ENCODE measurements at places on chromosomes 13 and 19. TPM values are rescaled to one million over a fixed set of nuclear protein-coding genes. Genes with fewer than 3 reads are reported as not detected.

DNA sequence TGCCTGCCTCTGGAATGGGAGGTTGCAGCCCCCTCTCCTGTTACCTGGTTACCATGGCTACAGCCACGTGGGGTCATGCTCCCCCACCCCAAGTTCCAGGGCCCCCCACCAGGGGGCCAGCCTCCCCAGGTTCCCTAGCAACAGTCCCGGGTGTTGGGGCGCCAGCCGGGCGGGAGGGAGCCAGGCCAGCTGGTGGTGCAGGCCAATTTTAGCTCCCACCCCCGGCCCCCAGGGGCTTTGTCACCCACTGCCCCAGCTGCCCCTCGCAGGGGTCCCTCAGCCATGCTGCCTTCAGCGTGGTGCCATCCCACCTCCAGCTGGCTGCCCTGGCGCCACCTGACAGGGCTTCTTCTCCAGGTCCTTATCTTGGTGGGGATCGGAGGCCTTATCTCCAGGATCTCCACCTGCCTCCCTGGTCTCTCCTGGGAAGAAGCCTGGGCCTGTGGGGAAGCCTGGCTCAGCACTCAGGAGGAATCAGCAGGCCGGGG is 3.0 kb downstream of the MARK4 start:
- no peak for DNase-seq

GRCh38 chr13:21149568-21149967 is 26.8 kb downstream of the SKA3 start:
- DNase-seq, result no peak

DNA sequence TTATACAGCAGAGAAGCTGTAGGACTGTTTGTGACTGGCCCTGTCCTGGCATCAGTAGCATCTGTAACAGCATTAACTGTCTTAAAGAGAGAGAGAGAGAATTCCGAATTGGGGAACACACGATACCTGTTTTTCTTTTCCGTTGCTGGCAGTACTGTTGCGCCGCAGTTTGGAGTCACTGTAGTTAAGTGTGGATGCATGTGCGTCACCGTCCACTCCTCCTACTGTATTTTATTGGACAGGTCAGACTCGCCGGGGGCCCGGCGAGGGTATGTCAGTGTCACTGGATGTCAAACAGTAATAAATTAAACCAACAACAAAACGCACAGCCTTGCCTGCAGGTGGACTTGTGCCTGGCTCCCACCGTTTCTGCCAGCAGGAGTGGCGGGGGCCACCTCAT is 27.3 kb upstream of the LDLR start:
- DNase-seq, result no peak

The FBL gene
- total RNA-seq, result 103 TPM

DNA sequence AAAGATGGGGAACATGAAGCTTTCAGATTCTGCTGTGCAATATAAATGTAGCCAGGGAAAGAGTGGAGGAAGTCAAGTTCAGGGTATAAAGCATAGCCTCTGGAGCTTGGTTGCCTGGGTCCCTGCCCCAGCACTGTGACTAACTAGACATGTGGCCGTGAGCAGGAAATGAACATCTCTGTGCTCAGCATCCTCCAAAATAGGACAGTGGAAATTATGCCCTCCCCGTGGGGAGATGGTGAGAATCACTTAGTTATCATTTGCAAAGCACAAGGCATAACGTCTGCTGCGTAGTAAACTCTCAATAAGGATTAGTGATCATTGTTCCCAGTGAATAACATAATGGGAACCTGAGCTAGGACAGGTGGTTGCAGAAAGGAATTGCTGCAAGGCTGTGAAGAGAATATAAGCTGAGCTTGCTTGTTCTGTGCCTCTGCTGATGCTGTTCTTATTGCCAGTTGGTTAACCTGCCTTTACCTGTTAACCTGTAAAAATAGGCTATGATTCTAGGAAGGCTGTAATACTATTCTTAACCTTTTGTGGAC is 441.0 kb downstream of the COG6 start:
- no peak for DNase-seq

- no peak for DNase-seq
Measured at GRCh38 chr19:1817553-1818179, 5.6 kb upstream of the ATP8B3 start.

- no peak for DNase-seq
Measured at GRCh38 chr19:33727331-33727998, 69.2 kb upstream of the KCTD15 start.

GRCh38 chr19:10005632-10006334 is 4.5 kb downstream of the COL5A3 start:
- no peak for DNase-seq

The MIR17HG gene
- 2.7 TPM for total RNA-seq

The ADGRE2 gene
- total RNA-seq, result 8.3 TPM

DNA sequence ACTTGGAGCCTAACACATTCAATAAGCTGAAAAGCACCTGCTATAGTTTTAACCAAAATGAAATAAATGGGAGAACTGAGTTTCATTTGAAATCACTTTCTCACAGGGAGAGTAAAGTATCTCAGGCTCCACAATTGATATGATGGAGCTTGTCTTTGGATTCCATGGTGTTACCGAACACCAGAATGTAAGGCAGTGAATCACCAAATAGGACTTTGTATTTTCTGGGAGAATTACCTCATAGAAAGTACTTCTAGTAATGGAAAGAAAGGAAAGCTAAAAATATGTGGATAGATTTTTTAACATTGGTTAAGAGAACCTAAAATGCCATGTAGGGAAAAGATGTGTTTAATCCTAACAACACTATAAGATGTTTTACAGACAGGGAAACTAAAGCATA is 123.6 kb downstream of the NALCN start:
- no peak for DNase-seq

DNA sequence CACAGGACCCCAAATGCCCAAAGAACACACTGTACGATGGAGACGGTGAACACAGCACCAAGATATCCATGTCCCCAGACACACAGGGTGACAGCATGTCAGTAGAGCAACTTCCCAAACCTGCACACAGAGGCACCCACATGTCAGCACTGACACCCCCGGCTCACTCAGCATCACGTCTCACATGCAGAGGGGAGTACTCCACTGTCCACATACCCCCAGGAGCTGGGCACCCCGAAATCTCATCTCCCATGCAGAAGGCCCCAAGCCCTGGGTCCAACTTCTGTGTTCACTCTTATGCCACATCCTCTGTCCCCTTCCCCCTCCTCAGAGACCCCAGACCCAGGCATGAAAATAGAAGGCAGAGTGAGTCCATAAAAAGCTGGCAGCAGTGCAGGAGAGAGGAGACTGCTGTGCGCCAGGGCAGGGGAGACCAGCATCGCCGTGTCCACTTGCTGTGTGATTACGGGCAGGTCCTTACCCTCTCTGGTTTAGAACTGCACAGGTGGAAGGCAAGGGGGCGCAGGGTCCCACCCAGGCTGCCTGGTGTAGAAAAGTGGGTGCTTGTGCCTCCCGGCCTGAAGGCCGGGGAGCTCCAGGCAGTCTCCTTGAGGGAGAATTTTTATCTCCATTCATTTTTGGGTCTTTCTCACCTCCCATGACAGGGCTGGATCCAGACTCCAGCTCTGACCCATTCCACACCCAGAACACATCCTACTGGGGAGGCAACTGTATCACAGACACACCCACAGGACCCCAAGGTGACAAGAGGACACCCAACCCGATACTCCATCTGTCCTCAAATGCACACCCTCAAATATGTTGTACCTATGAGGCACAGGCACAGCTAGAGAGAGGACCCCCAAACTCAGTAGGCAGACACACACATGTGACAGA is 17.0 kb downstream of the ERFL start:
- no peak for DNase-seq

DNA sequence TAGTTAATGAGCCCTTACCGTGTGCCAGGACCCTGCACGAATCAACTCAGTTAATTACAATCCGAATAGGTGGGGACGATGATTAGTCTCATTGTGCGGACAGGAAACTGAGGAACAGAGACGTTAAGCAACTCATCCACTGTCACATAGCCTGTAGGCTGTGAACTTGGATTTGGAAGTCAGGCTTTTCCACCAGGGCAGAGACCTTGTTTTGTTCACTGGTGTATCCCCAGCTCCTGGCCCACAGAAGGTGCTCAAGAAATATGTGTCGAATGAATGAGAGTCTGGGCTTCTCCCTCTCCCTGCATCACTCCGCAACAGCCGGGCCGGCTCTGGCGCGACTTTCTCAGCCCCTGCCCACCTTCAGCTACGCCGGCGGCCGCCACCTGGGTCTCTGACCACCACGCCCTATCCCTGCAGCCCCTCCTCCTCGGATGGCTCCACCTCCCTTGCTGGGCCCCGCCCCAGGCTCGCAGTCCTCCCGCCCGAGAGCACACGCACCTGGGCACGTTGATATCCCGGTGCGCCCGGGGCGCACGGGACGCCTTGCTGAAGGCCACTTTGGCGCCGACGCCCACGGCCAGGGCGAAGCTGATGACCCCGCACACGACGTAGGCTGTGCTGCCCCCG is 1.3 kb downstream of the SHISA7 start:
- DNase-seq, result no peak

DNA sequence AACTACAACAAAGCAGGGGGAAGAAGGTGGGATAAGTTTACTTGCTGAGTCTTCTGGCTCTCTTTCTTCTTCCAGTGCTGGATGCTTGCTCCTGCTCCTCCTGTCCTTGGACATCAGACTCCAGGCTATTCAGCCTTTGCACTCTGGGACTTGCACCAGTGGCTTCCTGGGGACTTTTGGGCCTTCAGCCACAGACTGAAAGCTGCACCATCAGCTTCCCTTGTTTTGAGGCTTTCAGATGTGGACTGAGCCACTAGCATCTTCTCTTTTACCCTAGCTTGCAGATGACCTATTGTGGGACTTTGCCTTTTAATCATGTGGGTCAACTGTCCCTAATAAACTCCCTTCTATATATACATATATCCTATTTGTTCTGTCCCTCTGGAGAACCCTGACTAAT is 173.0 kb upstream of the UFM1 start:
- no peak for DNase-seq

The PSG6 gene
- total RNA-seq, result not detected

DNA sequence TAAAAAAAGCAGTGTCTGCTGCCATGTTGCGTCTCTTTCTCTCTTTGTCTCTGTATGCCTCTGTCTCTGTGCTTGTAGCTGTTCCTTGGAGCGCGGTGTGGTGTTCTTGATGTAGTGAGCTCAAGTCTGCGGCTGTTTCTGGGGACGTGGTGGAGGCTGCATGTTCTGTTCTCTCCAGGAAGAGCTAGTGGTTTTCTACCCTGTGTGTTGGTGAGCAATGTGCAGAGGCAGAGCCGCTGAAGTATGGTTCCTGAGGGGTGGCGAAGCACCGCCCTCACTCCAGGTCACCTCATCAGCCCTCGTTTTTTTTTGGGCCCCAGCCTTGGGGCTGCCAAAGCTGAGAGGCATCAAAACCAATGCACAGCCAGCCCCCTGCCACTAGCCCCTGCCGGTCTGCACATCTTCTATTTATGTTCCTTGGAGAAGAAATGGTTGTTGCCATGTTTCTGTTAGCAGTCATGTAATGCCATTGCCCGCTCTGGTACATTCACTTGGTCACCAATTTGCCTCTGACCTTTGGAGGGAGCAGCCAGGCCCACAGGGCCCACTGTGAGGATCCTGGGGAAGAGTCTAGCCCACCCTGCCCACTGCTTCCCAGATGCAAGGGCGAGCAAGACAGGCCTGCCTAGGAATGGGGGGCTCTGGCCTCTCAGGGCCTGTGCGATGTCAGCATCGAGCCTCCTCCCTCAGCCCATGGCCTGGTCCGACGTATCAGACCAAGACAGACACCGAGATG is 7.2 kb downstream of the HNRNPL start:
- no peak for DNase-seq

- no peak for DNase-seq
Measured at GRCh38 chr13:49533591-49534269, 38.0 kb downstream of the PHF11 start.

- no peak for DNase-seq
Measured at GRCh38 chr19:46374536-46375475, 27.9 kb downstream of the PPP5C start.

- DNase-seq, result peak; percentile 51
Measured at GRCh38 chr19:42450314-42450934, 7.7 kb upstream of the CXCL17 start.
